Urinary bladder (tissue), 4 donors: ENCODE measurements at places on chromosomes 1 and 21. TPM values are rescaled to one million over a fixed set of nuclear protein-coding genes. Genes with fewer than 3 reads are reported as not detected.

DNA sequence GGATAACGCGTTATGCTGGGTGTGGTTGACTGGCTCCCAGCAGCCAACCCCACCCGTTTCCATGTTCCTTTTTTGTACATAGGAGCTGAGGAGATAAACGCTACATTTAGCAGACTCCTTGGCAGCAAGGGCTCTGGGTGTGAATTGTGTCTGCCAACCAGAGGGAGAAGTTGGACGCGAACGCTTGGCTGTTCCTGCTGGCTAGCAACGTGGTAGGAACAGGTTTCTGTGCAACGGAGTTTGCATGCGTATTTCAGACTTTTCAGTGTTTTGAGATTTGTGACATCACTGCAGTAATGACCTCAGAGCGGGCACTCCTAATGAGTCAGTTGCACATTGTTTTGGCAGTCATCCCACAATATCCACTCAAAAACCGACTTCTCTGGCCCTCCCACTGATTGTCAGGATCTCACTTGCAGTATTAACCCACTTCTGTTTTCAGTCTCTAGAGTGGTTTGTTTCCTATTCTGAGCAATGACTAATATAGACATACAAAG lies 98.7 kb upstream of the RGS1 start:
- DNase-seq, result no peak

DNA sequence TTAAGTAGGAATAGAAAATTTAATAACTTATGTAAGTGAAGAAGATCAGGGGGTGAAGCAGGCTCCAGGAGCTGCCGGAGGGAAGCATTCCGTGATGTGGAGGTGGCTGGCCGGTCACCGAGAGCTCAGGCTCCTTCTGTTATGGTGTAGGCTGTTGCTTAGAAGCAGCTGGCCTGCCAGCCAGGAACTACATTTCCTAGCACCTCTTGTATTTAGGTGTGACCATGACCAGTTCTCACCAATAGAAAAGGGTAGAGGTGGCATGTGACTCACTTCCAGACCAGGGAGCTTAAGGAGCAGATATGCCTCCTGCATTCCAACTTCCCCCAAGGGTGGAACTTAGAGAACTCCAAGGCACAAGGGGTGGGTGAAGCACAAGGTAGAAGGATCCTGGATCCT lies 120.7 kb downstream of the ACTL8 start:
- no peak for DNase-seq

FCRL1 gene
- 0.10 TPM for polyA plus RNA-seq

BATF3 gene
- 3.7 TPM for polyA plus RNA-seq

DNA sequence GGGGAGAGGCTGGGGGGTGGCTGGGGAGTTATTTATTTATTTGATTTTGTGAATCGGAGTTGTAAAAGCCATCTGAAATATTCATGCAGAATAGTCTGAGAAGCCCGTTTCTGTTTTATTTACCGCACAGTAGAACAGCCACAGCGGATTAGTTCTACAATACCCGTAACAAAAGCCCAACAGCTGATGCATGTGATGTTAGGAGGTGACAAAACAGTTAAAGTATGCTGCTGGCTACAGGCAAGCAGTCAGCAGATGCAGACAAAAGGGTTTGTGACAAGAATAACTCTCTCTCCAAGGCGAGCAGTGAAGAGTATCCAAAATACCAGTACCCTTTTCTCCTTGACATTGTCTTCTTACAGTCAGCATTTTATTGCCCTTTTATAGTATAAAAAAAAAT lies 42.0 kb downstream of the PROX1 start:
- no peak for DNase-seq
